ENCODE measurements at places on chromosomes 3 and 15.
A peak's percentile ranks its signal among the peaks of the same experiment; 100 is the strongest.

GRCh38 chr3:84487296-84487695, 471.5 kb upstream of the CADM2 start:
- no peak for DNase-seq

DNA sequence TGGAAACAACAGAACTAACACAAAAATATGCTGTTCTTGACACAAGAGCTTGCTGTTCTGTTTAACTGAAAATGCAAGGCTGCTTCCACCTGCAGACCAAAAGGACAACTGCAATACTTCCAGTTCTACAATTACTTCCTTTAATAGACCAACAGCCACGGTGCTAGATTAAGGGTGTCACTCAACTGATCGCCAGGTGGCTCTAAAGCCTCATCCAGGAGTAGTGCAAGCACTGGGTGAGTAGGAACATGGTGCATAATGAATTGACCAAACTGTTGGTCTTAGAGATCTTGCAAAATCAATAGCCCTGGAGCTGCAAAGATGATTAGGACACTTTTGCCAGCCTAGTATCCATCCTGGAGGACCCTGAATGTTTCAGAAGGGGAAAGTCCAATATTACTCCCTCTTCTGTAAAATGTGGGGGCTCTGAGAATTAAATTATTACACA, 3.6 kb upstream of the CLDN16 start:
- DNase-seq: no peak

DNA sequence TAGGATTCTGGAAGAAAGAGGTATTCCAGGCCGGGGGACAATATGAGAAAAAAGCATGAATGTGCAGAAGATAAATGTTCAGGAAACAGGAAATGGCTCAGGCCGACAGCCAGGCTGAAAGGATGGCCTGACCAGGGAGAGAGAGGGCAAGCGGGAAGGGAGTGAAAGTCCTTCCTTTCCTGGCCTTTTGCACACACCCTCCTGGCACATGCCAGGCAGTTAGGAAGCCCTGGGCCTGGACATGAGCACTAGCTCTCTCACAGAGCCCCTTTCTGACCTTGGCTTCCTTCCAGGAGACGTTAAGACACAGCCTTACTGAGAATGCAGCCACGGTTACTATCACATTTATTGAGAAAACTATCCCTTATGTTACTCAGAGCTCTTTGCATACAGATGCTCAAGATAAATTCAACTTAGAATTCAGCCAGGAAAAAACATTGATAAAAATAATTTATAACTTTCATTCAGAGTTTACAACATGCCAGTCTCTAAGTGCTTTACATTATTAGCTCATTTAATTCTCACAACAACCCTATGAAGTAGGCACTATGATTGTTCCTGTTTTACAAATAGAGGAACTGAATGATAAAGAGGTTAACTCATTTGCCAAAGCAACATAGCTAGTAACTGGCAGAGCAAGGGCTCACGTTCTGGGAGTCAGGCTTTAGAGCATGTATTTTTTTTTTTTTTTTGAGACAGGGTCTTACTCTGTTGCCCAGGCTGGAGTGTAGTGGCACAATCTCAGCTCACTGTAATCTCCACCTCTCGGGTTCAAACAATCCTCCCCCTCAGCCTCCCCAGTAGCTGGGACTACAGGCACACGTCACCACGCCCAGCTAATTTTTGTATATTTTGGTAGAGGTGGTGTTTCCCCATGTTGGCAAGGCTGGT, 39.4 kb upstream of the SMAD3 start:
- DNase-seq: no peak

- DNase-seq: no peak
These were observed 86.4 kb upstream of the VGLL3 start for GRCh38 chr3:87077355-87077754.

DNA sequence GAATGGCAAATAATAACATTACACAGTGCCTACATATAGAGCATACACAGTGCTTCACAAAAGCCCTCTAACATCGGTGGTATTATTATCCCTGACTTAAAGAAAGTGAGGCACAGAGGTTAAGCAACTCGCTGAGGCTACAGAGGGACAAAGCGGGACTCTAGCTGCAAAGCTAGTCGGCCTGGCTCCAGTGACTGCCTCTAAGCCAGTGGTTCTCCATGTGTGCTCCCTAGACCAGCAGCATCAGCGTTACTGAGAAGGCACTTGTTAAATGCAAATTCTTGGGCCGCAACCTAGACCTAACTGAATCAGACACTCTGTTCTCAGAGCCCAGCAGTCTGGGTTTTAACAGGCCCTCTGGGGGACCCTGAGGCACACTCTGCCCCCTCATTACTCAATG, 33.1 kb upstream of the LIPC start:
- DNase-seq: no peak

GRCh38 chr15:75452364-75452864, 924 bp upstream of the SIN3A start:
- DNase-seq: peak; percentile 90

DNA sequence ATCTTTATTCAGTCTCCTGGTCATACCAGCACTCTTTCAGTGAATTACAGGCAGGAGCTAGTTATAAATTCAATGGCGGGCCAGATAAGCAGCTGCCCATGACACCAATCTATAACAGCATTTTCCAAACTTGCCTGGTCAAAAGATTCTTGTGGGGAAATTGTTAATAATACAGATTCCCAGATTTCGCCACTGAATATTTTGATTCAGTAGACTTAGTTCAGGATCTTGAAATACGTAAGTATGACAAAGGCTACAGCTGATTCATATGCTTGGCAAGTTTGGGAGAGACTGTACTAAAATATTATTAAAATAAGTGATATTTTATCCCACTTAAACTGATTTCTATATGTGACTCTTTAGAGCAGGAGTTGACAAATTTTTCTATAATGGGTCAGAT, 119.3 kb downstream of the TMCO5A start:
- DNase-seq: no peak

DNA sequence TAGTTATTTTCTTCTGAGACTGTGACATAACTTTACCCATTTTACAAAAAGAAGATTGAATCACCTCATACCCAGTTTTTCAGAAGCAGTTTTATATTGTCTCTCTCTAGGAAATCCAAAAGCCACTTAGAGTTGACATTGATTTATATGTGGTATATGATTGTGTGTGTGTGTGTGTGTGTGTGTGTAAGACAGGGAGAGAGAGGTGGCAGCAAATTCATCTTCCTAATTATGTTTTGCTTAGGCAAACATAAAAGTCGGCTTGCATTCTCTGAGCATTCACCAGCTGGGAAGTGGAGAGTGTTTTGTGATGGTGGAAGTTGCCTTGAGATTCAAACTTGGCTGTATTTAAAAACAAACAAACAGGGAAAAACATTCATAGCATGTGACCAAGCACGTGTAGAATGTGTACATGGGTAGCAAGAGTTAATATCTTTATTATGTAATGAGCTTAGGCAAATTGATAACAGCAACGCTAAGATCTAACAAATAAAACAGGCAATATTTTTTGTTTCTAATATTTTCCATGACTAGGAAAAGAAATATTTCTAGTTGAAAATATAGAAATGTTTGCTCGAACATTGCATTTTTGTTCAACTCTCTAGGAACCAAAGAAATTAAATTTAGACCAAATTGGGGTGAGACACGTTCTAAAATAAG, 64.4 kb upstream of the IGF1R start:
- no peak for DNase-seq

DNA sequence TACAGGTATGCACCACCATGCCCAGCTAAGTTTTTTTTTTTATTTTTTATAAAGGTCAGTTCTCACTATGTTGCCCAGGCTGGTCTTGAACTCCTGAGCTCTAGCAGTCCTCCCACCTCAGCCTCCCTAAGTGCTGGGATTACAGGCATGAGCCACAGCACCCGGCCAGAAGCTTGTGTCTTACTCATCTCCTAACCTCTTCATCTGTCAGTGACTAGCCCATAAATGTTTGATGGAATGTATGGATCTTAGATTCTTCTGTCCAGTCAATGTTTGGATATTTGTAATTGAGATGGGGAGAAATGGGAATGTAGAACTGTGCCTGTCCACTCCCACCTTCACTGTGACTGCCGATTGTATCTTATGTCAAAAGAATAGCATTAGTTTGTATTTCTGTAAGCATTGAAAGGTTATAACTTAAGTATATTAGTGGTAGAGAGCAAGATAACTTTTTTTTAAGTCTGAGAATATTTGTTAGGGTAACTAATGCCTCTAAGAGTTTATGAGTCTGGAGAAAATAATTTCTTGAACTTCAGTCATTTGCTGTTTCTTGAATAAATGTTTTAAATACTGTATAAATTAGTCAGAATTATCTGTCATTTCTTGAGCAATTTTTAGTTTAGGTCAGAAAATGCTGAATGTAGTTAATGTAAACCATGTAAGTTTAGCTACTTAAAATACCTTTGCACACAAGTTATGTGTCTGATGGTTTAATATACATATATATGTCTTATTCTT, 215.3 kb upstream of the CGNL1 start:
- no peak for DNase-seq

DNA sequence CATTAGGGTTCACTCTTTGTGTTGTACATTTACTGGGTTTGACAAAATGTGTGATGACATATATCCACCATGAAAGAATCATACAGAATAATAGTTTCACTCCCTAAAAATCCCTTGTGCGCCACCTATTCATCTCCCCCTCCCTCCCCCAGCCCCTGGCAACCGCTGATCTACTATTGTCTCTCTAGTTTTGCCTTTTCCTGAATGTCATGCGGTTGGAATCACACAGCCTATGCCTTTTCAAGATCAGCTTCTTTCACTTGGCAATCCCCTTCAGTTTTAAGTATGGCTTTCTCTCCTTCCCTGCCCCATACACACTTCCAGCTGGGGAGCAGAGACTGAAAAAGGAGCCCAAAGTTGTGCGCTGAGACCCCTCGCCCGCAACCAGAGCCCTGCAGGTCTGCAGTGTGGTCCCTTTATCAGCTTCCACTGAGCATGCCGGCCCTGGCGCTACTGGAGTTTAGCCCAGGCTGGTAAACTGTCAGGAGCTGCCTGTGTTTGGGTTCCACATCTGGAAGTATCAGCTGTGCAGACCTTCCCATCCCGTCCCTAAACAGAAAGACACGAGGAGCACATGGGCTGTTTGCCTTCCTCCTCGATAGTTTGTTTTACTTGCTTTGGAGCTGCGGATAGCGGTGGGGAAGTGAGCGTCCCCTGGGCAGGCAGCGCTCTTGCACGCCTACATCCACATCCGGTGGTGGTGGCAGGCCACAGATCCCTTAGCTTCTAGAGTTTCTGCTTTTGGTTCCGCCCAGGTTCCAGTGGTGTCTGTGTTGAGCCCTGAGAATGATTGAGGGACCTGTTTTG, 12.3 kb downstream of the BOC start:
- DNase-seq: peak; percentile 58

DNA sequence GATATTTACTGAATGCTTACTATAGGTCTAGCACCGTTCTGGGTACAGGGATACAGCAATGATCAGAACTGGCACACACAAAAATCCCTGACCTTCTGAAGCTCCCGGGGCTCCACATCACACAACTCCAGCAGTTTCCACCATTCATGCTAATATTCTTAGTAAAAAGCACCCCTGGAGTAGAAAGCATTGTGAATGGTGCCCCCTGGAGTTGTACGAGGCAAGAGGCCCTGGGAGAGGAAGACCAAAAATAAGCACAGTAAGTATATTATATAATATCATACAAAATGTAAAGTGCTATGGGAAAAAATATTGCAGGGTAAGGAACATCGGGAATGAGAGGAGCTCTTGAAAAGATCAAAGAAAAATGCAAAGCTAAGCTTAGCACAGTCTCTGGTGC, 790 bp upstream of the SRGAP3 start:
- no peak for DNase-seq

DNA sequence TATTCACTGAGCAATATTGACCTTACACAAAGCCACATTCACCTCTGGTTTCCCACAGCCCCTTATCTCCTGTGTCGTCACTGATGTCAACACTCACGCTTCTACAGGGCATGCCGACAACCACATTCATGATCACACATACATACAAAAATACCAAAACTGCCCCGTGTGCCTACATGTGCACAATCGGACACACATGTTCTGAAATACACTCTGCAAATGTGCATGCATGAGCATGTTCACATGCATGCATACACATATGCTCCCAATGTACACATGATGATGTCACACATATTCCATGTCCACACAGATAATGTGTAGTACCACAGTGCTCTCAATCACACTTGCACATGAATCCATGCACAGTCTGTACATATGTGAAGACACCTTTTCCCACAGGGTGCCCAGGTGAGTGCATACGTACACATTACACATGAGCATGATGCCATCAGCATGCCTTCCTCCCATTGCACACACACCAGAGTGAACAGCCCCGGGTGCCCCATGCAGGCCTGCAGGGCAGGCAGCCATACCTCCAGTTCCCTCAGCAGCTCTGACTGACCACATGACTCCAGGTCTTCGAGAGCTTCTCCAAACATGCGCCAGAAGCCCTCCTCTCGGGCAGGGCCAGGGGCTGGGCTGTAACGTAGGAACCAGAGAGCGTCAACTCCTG, 37.0 kb downstream of the GRIP2 start:
- DNase-seq: no peak

- no peak for DNase-seq
These were observed 48.5 kb downstream of the MED12L start for GRCh38 chr3:151133917-151134450.

DNA sequence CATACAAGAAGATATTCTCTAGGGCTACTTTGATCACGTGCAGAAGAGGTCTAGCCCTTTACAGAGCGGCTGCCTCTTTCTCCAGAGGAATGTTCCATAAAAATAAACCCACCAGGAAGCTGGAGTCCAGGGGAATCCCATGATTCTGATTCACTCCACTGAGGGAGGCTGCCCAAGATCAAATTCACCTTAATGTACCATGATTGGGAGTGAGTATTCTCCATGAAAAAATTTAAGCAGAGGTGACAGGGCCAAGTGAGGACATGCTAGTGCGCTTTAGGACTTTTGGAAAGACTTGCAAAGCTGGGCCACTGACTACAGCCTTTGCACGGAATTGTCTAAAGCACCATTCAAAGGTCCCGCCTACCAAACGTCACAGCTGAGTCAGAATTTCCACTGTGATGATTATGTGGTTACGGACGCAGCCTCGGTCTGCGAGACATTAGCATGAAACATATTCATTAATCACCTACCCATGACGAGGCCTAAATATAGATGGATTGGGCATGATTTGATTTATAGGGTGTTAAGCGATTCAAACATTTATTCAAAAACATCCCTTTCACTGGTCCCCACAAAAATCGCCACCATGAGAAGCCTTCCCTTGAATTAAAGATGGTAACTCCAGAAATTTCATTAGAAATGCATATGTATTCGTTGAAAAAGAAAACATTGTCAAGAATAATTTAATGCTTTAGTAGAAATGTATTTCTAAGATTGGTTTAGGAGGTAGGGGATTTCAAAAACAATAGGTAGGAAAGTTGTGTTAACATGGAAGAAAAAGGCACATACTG, 152.6 kb downstream of the GREM1 start:
- no peak for DNase-seq

Data from activated CD4-positive, alpha-beta T cell treated with anti-CD3 and anti-CD28 coated beads, Interleukin-2, amount 10 ng/mL, durations not matched to agents 7 days and 5 days (primary cell).